ENCODE measurements at places on chromosomes 1 and 21. TPM values are rescaled to one million over a fixed set of nuclear protein-coding genes. Genes with fewer than 3 reads are reported as not detected.

Gene TMIGD3
- 0.59 TPM for total RNA-seq

Gene LCE3E
- total RNA-seq = not detected

GRCh38 chr1:183259924-183260323, 73.9 kb downstream of the LAMC2 start:
- no peaks in the 10 kb centered on the region for H3K36me3 ChIP-seq
- H3K27me3 ChIP-seq = no peaks in the 10 kb centered on the region
- no peak overlapping the region for H3K4me3 ChIP-seq

- DNase-seq = no peak
- no peak overlapping the region for H3K4me3 ChIP-seq
- H3K27me3 ChIP-seq = no peaks in the 10 kb centered on the region
- no peaks in the 10 kb centered on the region for H3K36me3 ChIP-seq
- H3K27ac ChIP-seq = no peak overlapping the region
- H3K4me1 ChIP-seq = peaks cover 76% of the 10 kb centered on the region
Measured at GRCh38 chr21:26124896-26125295, 45.7 kb downstream of the APP start.

DNA sequence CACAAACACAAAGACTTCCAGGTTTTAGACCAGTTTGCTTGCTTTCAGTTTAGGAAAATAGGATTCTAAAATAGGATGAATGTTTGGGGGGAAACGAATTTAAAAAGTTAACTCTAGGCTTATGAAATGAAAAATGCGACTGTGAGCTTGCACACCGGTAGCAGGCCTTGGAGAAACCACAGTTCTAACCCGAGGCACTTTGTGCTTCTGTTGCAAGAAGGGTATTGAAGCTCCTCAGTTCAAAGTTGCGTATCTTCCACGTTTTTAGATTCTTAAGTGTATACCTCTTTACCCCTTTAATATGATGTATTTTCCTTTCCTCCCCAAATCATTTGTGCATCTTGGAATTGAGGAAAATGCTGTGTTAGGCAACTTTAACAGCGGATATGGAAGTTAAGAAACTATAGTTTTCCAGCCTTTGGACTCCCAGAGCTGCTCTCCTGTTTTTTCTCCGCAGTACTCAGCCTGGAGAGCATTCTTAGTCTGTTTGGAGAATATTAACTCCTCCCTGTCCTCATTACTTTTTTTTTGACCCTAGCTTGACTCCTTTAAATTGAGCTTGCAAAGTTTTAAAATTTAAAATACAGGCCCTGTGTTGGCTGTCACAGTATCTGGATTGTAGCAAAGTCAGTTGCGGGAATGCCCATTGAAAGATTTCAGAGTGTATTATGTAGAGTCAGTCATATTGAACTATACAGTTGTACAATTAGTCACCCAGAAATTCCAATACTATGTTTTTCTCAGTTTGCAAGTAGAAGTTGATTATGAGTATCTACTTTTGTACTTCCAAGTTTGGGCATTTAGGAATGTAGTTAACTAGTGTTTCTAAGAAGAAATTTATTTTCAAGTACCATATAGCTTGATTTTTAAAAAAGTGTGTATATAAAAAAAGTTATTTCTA, 2.6 kb downstream of the MRPS6 start:
- peak overlapping the region; percentile 90 for H3K27ac ChIP-seq
- DNase-seq = no peak
- H3K4me3 ChIP-seq = peak overlapping the region; percentile 81
- H3K36me3 ChIP-seq = no peaks in the 10 kb centered on the region
- no peaks in the 10 kb centered on the region for H3K27me3 ChIP-seq

GRCh38 chr1:69861641-69862040, 293.9 kb downstream of the LRRC7 start:
- no peak for DNase-seq
- no peak overlapping the region for H3K27ac ChIP-seq
- no peaks in the 10 kb centered on the region for H3K27me3 ChIP-seq
- H3K36me3 ChIP-seq = no peaks in the 10 kb centered on the region
- H3K4me3 ChIP-seq = no peak overlapping the region

Gene LAMC2
- 4.9 TPM for total RNA-seq

- H3K36me3 ChIP-seq = no peaks in the 10 kb centered on the region
- no peaks in the 10 kb centered on the region for H3K27me3 ChIP-seq
- H3K27ac ChIP-seq = peak overlapping the region; percentile 75
- H3K4me3 ChIP-seq = no peak overlapping the region
Measured at GRCh38 chr1:226656601-226657277, 82.3 kb downstream of the ITPKB start.

- H3K36me3 ChIP-seq = no peaks in the 10 kb centered on the region
- H3K4me3 ChIP-seq = no peak overlapping the region
Measured at GRCh38 chr1:172770071-172770470, 111.2 kb downstream of the FASLG start.

All from tibial nerve (tissue), 4 donors.